ENCODE measurements at places on chromosomes 4 and X.
A peak's percentile ranks its signal among the peaks of the same experiment; 100 is the strongest.

GRCh38 chrX:47900833-47901232 is 64.1 kb downstream of the ZNF81 start:
- no peak for DNase-seq

GRCh38 chrX:88072339-88073030 is 554.9 kb downstream of the KLHL4 start:
- DNase-seq = no peak

GRCh38 chr4:86357608-86358007 is 2.2 kb downstream of the MAPK10 start:
- DNase-seq = no peak

DNA sequence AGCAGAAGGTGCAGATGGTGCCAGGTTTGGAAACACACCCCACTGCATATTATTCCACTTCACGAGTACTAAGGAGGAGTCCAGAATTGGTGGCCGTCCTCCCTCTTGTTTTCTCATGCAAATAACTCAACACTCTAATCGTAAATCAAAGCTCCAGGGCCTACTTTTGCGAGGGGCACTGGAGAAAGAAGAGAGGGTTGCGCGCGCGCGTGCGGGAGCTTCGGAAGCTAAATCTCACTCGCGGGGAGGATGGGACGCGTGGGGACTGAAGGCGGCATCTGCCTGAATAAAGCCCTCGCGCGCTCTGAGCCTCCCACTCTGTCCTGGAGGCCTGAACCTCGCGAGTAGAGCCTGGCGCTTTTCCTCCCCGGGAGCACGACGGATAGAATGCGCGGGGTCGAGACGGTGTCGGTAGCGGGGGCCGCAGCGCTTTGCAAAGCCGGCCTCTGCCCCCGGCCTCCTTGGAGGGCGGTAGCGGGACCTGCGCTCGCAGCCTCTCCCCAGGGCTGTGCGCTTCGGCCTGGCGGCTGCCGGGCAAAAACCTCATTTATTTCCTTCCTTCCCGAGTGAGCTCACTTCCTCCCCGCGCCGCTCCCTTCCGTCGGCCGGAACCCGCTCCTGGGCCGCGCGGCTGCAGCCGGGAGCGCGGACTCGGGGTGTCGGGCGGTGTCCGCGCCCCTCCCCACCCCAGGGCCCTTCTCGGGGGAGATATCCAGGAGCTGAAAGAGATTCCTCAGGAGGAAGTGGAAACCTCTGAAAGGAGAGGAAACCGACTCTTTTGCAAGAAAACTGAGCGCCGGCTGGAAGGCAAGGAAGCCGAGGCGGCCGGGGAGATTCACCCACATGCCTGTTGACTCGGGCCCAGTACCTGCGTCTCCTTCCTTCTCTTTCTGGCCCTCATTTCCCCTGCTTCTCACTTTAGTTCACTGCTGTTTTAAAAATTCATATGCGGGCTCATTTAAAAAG is 20.7 kb downstream of the HAND2 start:
- DNase-seq = no peak

DNA sequence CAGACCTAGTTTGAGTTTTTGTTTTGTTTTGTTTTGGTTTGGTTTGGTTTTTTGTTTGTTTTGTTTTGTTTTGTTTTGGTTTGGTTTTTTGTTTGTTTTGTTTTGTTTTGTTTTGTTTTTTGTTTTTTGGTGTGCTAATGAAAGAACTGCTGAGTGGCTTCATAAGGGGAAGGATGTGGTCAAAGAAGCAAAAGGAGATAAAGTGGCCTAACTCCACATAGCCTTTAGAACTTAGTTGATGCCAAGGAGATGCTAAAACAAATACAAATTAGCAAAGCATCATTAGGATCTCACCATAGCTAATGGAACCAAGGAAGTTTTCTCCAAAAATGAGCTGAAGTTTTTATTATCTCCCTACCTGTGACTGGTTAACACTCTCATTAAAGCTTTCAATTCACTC is 44.6 kb upstream of the TMEM164 start:
- no peak for DNase-seq

GRCh38 chrX:28651186-28651585 is 63.9 kb downstream of the IL1RAPL1 start:
- no peak for DNase-seq

DNA sequence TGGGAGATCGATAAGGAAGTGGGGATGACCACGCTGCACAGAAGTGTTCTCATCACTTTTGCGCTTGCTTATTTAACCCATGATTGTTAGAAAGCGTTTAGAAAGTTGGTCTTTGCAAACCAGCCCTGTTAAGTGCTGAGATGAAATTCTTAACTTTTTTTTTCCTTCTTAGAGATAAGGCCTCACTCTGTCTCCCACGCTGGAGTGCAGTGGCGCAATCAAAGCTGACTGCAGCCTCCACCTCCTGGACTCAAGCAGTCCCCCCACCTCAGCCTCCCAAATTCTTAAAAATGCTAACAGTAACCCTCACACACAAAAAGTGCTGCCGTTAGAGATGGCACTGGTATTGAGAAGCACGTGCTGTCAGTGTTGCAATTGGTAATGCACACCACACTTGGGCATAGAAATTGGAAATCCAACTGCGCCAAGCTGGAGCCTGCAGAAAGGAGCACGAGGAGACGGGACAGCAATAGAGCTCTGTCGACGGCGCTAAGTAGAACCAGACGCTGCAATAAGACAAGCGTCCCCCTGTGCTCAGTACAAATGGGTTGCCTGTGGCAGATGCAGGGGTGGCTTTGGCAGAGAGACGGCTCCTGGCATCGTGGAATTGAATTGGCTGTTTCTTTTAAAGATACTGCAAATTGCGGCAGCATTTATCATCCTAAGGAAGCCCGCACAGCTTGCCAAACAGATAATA is 113.4 kb downstream of the TBL1X start:
- no peak for DNase-seq

GRCh38 chr4:146095091-146095690 is 80.3 kb upstream of the LSM6 start:
- no peak for DNase-seq

GRCh38 chr4:127131527-127131926 is 501.2 kb upstream of the INTU start:
- DNase-seq = no peak

DNA sequence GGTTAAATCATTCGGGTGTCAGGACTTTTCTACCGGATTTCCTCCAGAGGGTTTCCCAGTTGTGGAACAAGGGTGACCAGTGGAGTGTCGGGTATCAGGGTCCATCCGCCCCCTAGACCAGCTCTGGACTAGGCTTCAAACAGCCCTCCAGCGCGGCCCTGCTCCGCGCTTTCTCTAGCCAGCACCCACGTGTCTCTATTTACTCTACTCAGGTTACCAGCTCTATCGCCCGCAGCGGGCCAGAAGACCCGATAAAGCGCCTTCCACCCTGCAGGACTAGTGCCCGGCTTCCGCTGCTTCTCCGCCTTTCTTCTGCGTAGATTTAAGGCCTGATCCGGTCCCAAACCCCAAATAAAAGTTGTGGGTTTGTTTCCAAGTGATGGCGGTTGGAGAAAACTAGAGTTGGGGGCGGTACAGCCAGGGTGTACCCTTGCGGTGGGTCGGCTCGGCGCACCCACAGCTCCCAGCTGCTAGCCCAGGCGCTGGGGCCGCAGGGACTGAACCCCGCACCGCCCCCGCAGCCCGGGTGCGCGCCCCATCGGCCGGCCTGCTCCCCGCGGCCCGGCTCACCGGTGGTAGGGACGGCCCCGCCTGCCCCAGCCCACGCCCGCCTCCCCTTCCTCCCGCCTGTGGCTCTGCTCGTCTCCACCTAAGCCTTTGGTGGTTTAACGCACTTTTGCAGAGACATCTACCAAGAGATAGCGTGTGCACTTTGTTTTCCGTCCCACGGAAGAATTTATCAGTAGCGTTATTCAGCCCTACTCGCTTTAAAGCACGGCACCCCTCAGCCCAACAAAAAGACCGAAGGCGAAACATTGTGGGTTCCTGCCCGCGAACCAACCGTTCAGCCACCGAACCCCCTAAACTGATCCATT is 2.1 kb downstream of the LEF1 start:
- peak; percentile 44 for DNase-seq

GRCh38 chr4:158912390-158912789 is 143.6 kb downstream of the FNIP2 start:
- DNase-seq = no peak

GRCh38 chr4:37652747-37653527 is 33.2 kb downstream of the RELL1 start:
- no peak for DNase-seq

DNA sequence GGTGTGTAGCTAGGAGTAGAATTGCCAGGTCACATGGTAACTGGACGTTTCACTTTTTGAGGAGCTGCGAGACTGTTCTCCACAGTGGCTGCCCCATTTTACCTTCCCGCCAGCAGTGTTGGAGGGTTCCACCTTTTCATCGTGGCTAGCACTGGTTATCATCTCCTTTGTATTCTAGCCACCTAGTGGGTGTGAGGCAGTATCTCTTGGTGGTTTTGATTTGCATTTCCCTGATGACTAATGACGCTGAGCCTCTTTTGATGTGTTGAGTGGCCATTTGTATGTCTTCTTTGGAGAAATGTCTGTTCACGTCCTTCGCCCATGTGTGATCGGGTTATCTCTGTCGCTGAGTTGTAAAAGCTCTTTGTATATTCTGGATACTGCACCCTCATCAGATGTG is 10.6 kb downstream of the ABCD1 start:
- DNase-seq = no peak

DNA sequence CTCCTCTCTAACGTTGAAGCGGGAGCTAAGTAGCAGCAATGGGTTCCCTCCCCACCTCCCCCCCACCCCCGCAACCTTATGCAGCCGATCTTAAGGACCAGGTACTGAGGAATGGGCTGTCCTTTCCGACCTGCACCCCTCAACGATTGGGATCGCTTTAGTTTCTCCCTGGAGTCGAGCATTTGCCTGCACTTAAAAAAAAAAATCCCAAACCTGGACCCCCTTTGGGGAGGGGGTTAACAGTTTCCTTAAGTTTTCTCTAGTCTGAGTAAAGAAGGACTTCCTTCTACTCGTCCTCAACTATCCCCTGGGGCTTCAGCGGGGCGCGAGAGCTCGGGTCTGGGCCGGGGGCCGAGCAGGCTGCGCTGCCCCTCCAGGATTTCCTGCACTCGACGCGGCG is 25.7 kb upstream of the BCORL1 start:
- DNase-seq = no peak

- no peak for DNase-seq
Measured at GRCh38 chr4:37530451-37530850, 155.7 kb downstream of the RELL1 start.

DNA sequence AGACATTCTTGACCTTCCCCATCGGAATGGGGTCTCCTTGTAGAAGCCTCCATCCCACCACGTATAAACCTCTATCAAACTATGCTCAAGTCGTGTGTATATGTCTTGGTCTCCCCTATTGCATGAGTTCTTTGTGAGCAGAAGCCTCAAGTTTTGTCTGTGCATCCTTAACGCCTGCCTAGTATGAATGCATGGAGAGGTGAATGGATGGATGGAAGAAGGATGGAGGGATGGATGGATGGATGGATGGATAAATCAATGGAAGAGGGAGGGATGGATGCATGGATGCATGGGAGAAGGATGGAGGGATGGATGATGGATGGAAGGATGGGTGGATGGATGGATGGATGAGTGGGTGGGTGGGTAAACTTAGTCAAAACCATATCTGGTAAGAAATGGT is 17.0 kb upstream of the CCKAR start:
- no peak for DNase-seq

- DNase-seq = no peak
Measured at GRCh38 chrX:111837197-111837596, 38.8 kb upstream of the TRPC5OS start.

DNA sequence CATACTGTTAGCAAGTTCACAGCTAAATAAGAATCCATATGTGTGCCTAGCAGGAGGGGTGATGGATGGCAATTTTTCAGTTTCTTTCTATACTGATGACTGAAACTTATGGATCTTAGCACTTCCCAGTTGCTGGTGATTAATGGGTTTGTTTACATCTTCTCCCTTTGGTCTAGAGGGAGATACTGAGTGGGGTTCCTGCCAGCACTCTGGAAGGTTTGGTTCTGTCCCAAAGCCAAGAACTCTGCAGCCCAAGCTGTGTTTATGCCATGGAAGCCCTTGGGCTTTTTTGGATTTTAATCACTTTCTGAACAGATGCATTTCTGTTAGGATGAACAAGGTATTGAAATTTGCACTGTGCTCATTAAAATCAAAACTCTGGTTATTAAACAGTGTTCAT is 43.5 kb downstream of the DDIT4L start:
- DNase-seq = no peak

GRCh38 chr4:71382900-71383560 is 44.2 kb downstream of the SLC4A4 start:
- DNase-seq = no peak

GRCh38 chr4:8760561-8760960 is 111.1 kb downstream of the HMX1 start:
- no peak for DNase-seq

DNA sequence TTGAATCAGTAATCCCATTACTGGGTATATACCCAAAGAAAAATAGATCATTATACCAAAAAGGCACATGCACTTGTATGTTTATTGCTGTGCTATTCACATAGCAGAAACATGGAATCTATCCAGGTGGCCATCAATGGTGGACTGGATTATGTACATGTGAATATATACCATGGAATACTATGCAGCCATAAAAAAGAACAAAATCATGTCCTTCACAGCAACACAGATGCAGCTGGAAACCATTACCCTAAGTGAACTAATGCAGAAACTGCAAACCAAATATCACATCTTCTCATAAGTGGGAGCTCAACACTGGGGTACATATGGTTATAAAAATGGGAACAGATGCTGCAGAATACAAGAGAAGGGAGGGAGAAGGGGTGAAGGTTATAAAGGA is 110.7 kb downstream of the ABCB7 start:
- DNase-seq = no peak

DNA sequence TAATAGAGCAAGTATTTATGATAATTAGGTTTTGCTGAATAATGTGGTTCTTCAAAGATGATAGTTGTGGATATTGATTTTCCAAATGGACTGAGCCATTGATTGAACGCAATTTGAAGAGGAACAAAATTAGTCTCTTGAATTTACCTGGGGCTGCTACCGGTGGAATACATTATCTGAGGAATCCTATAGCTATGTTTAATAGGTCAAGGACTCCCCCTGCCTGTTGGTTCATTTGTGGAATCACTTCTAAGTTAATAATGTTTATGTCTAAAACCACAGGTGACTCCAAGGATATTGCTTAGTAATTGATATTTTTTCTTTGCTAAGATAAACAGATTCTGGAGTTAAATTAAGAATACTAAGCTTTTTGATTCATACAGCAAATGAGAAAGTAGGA is 576.0 kb upstream of the PABPC4L start:
- DNase-seq = no peak

DNA sequence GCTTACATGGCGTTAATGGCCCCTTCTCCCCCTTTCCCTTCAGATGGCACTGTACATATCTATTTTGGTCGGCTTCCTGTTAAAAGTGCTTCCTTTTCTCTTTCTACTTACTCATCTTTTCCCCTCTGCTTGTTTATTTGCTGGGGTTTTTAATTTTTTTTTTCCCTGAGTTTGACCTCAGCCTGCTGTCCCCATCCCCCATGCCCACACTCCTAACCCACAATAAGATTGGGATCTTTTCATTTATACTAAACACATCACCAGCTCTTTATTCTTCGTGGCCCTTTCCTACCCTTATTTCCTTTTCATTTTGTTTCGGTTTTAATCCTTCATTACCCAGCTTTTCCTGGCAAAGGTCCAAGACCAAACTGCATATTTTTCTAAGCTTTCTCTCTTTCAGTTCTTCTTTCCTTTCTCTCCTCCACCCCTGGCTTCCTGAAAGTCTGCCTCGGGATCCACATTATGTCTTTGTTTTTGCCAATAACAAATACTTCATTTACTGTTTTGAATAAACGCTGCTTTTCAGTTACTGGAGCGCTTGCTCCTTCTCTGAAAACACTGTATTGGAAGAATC is 152.0 kb upstream of the USP9X start:
- no peak for DNase-seq
